ENCODE measurements at places on chromosomes 3 and 15. TPM values are rescaled to one million over a fixed set of nuclear protein-coding genes. Genes with fewer than 3 reads are reported as not detected.

DNA sequence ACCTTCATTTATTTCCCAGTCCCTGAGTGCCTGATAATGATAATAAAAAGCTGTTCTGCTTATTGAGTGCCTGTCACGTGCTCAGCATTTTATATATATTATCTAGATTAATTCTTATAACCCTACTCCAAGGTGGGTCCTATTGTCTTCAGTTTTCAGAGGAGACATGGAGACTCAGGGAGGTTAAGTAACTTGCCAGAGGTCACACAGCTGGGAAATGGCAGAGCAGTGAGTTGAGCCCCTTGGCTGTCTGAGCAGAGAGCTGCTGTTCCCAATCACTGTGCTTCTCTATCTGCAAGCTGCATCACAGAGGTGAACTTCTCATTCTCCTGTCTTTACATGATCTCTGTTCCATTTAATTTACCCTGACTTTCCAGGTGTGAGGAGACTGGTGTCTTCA, 32.3 kb upstream of the MRPS22 start:
- H3K27me3 ChIP-seq, result no peaks in the 10 kb centered on the region
- H3K4me3 ChIP-seq, result no peak overlapping the region
- H3K27ac ChIP-seq, result no peak overlapping the region
- no peaks in the 10 kb centered on the region for H3K36me3 ChIP-seq
- H3K4me1 ChIP-seq, result no peaks in the 10 kb centered on the region

GRCh38 chr3:18681818-18682345, 256.7 kb upstream of the SATB1 start:
- H3K27me3 ChIP-seq, result no peaks in the 10 kb centered on the region
- no peaks in the 10 kb centered on the region for H3K4me1 ChIP-seq
- no peak for DNase-seq
- no peaks in the 10 kb centered on the region for H3K36me3 ChIP-seq
- no peak overlapping the region for H3K27ac ChIP-seq
- no peak overlapping the region for H3K4me3 ChIP-seq

GRCh38 chr15:59205839-59206622, 612 bp upstream of the LDHAL6B start:
- no peak overlapping the region for H3K27ac ChIP-seq
- no peak for DNase-seq
- H3K27me3 ChIP-seq, result no peaks in the 10 kb centered on the region
- no peaks in the 10 kb centered on the region for H3K4me1 ChIP-seq
- peaks cover 61% of the 10 kb centered on the region for H3K36me3 ChIP-seq

DNA sequence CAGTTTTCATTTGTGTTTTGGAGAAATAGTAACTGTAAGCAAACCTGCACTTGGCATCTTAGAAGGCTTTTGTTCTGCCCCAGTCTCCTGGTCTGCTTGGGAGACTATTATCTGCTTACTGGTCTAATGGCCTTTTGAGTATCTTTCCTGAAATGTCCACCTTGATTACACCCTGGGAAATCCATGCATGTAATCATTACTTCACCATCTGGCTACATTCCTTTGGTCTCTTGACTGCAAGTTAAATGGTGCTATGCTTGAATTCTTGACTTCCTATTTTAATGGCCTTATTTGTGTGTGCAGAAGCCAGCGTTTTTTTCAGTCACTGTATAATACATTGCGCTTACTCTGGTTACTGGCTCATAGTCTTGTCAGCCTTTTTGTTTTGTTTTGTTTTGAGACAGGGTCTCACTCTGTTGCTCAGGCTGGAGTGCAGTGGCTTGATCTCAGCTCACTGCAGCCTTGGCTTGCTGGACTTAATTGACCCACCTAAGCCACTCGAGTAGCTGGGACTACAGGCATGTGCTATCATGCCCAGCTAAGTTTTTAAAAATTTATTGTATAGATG, 30.0 kb downstream of the CHD2 start:
- no peak for DNase-seq
- no peak overlapping the region for H3K4me3 ChIP-seq
- no peak overlapping the region for H3K27ac ChIP-seq
- H3K4me1 ChIP-seq, result no peaks in the 10 kb centered on the region
- H3K27me3 ChIP-seq, result no peaks in the 10 kb centered on the region

Gene IL1RAP
- total RNA-seq, result 19.8 TPM

Gene TMEM212
- total RNA-seq, result not detected

DNA sequence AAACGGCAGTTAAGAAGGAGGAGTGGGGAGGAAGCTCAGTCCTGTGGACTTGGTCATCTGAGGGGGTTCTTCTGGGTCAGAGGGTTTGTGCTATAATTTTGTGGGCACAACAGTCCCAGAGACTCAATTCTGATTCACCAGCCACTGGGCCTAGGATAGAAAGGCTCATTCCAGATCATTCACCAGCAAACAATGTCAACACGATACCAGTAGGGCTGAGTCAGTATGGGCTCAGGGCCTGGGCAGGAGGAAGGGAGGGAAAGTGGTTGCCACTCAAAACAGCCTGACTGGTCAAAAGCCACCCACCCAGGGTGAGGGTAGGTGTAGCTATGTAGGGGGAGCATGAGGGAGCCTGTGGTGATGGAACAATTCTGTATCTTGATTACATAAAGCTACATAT, 86.9 kb upstream of the MEX3B start:
- H3K36me3 ChIP-seq, result peaks cover 11% of the 10 kb centered on the region
- no peak overlapping the region for H3K27ac ChIP-seq
- H3K27me3 ChIP-seq, result no peaks in the 10 kb centered on the region
- no peak overlapping the region for H3K4me3 ChIP-seq

GRCh38 chr15:79615754-79616153, 183.6 kb downstream of the MINAR1 start:
- no peaks in the 10 kb centered on the region for H3K4me1 ChIP-seq
- no peaks in the 10 kb centered on the region for H3K27me3 ChIP-seq
- DNase-seq, result no peak

- no peaks in the 10 kb centered on the region for H3K36me3 ChIP-seq
- no peaks in the 10 kb centered on the region for H3K4me1 ChIP-seq
- no peak overlapping the region for H3K27ac ChIP-seq
Observed at GRCh38 chr3:134857776-134858362, 62.8 kb downstream of the EPHB1 start.

- peaks cover 28% of the 10 kb centered on the region for H3K4me1 ChIP-seq
- no peaks in the 10 kb centered on the region for H3K27me3 ChIP-seq
- H3K27ac ChIP-seq, result peak overlapping the region; percentile 88
- peak overlapping the region; percentile 93 for H3K4me3 ChIP-seq
- no peak for DNase-seq
Observed at GRCh38 chr3:49785565-49786356, 581 bp downstream of the IP6K1 start.

DNA sequence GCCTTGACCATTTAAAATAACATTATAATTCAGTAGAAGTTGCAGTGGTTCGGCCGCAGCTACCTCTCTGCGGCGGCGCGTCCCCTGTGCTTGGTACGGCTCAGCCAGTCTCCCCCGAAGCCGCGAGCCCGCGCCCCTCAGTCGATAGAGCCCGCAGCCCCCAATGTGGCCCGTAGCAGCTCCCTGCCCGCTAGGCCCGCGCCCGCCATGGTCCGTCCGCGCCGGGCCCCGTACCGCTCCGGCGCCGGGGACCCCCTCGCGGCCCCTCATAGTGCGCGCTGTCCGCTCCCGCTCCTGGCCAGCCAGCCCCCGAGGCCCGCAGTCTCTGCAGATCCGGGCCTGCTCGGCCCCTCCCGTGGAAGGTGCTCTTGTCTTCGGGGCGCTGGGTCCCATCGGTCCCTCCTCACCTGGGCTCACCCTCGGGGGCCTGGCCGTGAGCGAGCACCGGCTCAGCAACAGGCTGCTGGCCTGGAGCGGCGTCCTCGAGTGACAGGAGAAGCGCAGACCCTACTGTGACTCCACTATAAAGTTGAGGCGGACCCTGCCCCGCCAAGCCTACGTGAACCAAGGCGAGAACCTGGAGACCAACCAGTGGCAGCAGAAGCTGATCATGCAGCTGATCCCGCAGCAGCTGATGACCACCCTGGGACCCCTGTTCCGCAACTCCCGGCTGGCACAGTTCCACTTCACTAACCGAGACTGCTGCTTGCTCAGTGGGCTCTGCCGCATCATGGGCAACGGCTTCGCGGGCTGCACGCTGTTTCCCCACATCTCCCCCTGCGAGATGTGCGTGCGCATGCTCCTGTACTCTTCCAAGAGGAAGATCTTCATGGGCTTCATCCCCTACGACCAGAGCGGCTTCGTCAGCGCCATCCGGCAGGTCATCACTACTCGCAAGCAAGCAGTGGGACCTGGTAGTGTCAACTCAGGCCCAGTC, 21.8 kb upstream of the GPR156 start:
- no peak overlapping the region for H3K27ac ChIP-seq
- no peak overlapping the region for H3K4me3 ChIP-seq
- no peaks in the 10 kb centered on the region for H3K36me3 ChIP-seq
- no peak for DNase-seq
- H3K4me1 ChIP-seq, result no peaks in the 10 kb centered on the region
